ENCODE measurements at places on chromosomes 5 and 9.

DNA sequence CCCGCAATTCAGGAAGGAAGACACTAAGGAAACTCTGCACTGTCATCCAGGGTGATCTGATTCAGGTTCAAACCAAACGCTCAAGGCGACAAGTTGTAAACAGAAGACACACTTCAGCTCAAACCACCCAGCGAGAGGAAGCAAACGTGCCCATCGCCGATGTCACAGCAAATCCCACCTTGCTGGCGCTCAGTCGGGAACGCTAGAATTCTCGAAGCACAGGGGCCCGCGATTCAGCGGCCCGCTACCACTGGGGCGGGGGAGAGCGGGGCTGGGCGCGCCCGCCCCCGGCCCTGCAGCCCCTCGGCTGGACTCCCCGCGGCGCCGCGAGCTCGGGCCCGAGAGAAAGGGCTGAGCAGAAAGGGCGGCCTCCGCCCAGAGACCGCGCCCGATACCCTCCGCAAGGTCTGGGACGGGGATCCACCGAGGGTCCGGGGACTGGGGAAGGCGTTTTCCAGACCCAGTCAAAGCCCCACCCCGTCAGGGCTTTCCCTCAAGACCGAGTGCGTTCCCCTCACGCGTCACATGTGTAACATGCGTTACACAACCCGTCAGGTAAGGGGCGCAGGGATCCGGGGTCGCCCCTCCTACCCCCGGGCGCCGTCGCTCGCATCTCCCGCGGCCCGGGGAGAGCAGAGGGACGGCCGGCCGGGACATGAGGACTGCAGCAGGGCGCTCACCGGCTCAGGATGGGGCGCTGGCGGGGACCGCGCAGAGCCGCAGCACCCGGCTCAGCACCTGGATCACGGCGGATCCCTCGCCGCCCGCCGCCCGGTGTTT is 469 bp downstream of the AGTPBP1 start:
- DNase-seq, result peak; percentile 53

DNA sequence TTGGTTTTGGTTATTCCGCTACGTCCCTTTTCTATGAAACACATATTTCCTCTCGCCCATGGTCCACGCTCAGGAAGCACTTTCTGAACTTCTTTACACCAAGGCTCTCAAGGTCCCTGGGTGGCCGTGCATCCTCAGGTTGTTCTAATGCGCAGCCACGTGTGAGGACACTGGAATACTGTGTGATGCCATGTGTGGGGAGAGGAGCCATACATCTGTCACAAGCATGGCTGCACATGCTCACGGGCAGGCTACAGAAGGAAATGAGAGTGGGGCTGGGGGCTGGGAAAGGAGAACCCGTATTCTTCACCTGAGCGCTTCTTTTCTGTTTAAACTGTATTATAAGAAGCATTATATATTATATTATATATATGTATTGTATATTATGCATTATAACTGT is 36.7 kb downstream of the PRRT1B start:
- DNase-seq, result no peak

DNA sequence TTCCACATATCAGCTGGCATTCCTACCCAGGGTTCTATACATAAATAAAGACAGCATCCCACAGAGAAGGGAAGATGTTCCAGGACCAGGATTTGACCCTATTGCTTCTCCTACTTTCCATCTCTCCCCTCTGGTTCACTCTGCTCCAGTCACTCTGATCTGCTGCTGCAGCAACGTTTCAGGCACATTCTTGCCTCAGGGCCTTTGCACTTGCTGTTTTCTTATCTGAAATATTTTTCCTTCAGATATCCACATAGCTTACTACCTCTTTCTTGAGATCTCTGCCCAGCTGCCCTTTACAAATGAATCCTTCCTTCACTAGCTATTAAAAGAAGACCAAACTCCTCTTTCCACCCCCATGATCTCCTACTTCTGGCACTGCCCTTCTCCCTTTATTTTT is 204.5 kb downstream of the SPOCK1 start:
- no peak for DNase-seq

GRCh38 chr9:132802121-132802795 is 75.8 kb downstream of the AK8 start:
- no peak for DNase-seq

GRCh38 chr9:97801180-97801579 is 51.8 kb upstream of the FOXE1 start:
- no peak for DNase-seq

DNA sequence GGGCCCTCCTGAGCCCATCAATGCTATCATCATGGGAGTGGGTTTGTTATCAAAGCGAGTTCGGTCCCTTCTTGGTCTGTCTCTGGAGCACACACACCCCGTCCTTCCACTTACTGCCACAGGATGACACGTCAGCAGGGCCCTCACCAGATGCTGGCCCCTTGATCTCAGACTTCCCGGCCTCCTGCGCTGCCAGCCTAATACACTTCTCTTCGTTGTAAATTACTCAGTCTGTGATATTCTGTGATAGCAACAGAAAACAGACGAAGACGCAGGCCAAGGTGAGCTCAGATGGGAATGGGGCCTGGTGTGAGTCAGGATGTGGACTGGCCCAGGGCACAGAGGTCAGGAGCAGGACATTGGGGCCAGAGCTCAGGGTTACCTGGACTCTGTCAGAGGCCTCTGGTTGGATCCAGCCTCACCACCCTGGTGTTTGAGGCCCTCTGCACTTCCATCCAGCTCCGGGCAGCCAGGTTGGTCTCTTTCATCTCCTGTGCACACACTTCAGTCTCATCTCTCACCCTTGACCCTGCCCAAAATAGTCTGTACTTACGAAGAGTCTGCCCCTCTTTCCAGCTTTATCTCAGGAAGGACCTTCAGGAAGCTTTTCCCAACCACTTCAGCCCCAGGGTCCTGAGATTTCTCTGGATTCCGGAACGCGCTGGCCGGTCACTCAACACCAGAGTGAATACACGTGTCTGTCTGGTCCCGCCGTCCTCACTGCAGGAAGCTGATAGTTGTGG is 26.0 kb upstream of the CNOT6 start:
- no peak for DNase-seq

DNA sequence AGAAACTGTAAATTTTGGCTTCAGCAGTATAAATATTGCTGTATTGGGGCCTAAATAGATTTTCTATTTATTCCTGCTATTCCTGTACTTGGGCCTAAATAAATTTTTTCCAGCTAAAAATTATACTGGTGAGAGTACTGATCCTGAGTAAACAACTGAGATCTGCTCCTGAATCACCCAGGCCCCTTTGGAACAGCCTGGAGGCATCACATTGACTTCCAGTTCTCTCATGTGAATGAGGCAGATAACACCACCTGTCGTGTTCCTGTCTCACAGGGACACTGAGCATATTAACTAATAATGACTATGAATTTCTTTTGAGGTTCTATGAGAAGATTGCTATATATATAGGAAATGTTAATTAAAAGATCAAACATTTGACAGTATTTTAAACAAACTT is 119.5 kb upstream of the PLCXD3 start:
- DNase-seq, result no peak

DNA sequence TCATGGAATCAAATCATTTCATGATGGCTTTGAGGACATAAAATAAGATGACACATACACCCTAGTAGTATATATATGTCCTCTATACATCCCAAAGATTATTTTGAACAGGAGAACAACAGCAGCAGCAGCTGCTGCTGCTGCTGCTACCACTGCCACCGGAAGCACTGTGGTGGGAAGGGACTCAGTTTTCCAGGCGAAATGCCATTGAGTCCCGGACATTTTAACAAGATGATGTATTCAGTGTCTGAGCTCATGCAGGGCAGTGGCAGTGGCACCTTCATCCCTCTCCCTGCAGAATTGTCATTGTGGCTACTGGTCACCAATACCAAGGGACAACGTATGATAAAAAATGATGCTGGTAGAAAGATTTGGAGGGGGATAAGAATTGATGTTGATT is 151.3 kb downstream of the CHSY3 start:
- no peak for DNase-seq

- peak; percentile 13 for DNase-seq
These were observed 11.0 kb downstream of the CDH10 start for GRCh38 chr5:24633715-24634325.

DNA sequence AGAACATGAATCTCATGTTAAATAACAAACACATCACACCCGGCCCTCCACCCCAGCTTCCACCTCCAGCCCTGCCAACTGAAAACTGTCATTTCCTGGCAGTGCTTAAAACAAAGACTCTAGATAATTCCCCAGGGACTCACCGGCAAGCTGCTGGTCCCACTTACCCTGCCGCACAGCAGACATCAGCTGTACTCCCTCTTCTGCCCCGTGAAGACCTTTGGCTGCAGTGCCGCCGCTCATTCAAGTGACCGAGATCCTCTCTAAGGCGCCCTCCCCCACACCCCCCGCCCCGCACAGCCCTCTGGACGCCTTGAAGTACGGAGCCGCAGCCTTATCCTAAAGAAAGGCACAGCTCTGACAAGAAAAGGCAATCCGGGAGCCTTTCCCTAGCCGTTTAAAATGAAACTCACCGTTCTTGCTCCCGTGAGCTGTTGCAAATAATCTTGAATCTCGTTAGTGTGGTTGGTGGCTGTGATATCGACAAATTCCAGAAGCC is 434 bp downstream of the GLRX start:
- DNase-seq, result no peak

DNA sequence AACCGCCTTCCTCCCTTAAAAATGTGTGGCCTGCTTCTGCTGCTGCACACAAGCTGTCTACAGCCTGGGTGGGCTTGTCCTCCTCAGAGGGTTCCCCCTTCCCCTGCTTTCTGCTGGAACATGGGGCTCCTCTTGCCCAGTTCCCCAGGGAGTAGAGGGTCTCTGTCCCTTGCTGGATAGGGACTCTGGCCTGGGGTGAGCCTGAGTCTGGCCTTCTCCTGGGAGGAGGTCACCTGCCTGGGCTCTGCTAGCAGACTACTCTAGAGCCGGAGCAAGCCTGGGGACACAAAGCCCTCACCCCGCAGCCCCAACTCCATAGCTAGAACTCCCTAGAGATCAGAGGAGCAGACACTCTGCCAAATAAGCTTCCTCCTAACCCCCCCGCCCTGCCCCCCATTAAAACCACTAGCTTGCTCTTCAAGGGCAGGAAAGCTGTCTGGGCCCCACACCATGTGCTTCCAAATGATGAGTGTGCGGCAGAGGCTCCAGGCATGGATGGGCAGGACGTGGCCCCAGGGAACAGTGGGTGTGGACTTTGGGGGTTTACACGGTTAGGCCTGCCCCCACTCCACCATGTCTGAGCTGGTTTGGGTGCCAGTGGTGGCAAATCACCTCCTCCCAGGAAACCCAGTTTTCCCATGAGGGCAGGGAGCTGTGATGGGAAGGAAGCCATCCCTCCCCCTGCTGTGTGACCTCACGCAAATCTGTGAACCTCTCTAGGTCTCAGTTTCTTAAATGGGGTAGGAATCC is 10.0 kb downstream of the TCF7 start:
- no peak for DNase-seq

DNA sequence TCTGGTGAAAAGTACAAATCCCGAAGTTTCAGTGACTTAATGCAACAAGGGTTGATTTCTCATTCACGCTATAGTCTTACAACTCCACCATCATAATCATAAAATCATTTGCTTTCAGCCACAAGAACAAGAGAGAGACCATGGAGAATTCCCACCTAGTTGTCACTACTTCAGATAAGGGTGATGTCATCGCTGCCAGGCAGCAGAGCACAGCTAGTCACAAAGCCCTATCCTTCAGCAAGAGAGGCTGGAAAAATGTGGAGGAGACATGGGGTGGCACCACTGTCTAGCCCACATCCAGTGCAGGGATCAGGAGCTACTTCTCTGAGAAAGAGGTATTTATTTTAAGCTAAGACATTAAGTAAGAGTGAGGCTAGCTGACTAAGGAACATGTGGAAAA is 356.1 kb downstream of the YTHDC2 start:
- no peak for DNase-seq

DNA sequence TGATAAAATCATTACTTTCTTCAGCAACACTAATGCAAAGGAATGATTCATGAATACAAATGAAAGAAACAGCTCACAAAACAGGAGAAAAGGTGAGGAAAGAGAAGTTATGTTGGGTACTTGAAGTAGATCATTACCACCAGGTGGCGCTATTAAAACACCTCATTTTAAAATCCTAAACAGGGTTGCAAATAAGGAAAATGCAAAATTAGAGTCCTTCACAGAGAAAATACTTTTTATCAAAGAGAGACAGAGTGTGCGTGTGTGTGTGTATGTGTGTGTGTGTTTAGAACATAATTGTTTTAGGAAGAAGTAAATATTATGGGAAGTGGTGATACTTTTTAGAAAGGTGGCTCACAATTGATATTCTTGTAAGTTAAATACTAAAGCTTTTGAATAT is 49.5 kb upstream of the CD180 start:
- peak; percentile 30 for DNase-seq

GRCh38 chr5:156824800-156825199 is 25.3 kb upstream of the PPP1R2B start:
- DNase-seq, result no peak

GRCh38 chr5:169433221-169433651 is 132.3 kb upstream of the SLIT3 start:
- DNase-seq, result no peak

GRCh38 chr5:83662558-83662957 is 58.1 kb downstream of the HAPLN1 start:
- DNase-seq, result no peak

DNA sequence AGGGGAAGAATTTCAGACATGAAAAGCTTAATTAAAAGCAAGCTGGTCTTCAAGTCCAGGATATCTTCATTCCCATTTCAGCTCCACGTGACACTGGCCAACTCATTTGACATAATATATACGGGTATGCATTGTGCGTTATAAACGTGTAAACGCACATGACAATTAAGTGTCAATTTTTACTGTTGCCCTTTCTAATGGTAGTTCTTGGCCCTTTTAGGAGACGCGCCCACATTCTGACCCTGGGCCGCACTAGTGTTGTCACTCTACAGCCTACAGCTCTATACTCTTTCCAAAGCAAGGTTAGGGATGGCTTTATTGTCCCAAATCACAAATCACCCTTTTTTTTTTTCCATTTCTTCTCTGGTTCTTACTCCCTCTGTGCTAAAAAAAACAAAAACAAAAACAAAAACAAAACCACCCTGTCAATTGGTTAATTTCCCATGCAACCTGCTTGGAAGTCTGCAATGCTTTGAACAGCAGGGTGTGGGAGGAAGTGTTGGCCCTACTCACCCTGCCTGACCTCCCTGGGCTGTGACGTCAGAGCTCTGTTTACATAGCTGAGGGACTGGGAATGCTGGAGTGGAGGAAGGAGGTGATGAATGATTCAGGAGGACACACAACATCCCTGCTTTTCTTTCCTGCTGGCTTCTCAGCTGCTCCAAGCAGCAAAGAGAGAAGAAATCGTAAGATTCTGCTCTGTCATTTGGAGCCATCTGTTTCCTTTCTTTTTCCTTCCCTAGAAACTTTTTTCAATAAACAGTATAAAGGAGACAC is 19.3 kb downstream of the RFK start:
- DNase-seq, result no peak

GRCh38 chr5:174271316-174271715 is 225.8 kb downstream of the NSG2 start:
- no peak for DNase-seq

DNA sequence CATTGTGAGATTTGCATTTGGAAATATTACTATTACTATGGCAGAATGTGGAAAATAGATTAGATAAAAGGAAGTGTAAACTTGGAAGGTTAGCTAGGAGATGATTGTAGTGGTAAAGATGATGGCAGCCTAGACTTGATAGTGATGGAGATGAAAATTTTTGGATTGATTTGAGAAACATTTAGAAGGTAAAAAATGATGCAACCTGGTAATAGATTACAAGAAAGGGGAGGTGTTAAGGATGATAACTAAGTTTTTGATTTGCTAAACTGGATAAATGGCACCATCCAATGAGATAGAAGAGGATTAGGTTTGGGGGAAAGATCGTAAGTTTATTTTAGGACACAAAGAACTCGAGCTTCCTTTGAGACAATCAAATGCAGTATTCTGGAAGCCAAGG is 8.9 kb upstream of the SLC30A5 start:
- DNase-seq, result no peak

- DNase-seq, result peak; percentile 75
These were observed at the start of gene SH3PXD2B for GRCh38 chr5:172454358-172455086. SH3PXD2B (minus strand) TSS chr5:172454525; CDS start chr5:172454352, 173 bp downstream.

Data from neural crest cell (in vitro differentiated cells).